ENCODE measurements at places on chromosomes 11 and 22. TPM values are rescaled to one million over a fixed set of nuclear protein-coding genes. Genes with fewer than 3 reads are reported as not detected.

POTEH gene
- total RNA-seq = not detected

TECTA gene
- 0.13 TPM for total RNA-seq

ISX gene
- total RNA-seq = not detected

SLC25A45 gene
- 24.5 TPM for total RNA-seq

TBX10 gene
- total RNA-seq = not detected

CLTCL1 gene
- total RNA-seq = 0.44 TPM

MMP3 gene
- total RNA-seq = not detected

UPB1 gene
- 0.31 TPM for total RNA-seq

CLNS1A gene
- total RNA-seq = 99.9 TPM

CD3G gene
- total RNA-seq = 232 TPM

OR51B2 gene
- not detected for total RNA-seq

MMP27 gene
- not detected for total RNA-seq
